ENCODE measurements at places on chromosomes 16 and 17.

- DNase-seq = no peak
Observed at GRCh38 chr17:77363821-77364361, 223.1 kb downstream of the SEC14L1 start.

DNA sequence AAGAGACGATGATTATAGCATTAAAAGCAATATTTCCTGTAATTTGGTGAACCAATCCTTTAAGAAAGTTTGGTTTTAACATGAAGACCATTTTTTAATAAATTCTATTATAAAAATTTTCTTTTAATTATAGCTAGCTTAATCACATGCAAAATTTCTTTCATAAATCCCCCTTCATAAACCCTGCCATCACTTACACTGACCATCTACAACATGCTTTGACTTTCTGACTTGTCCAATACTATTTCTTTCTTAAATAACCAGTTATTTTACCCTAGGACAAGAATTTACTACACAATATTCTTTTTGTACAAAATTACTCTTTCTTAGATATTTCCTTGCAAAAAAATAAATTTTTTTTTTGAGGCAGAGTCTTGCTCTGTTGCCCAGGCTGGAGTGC is 1334.8 kb downstream of the CDH11 start:
- no peak for DNase-seq

- no peak for DNase-seq
Observed at GRCh38 chr17:73941919-73942530, 261.5 kb upstream of the RPL38 start.

GRCh38 chr17:68670967-68671693 is 70.0 kb upstream of the FAM20A start:
- no peak for DNase-seq

- no peak for DNase-seq
Observed at GRCh38 chr16:78240459-78241222, 141.2 kb downstream of the WWOX start.
